ENCODE measurements at places on chromosomes 12 and 14. TPM values are rescaled to one million over a fixed set of nuclear protein-coding genes. Genes with fewer than 3 reads are reported as not detected.

DNA sequence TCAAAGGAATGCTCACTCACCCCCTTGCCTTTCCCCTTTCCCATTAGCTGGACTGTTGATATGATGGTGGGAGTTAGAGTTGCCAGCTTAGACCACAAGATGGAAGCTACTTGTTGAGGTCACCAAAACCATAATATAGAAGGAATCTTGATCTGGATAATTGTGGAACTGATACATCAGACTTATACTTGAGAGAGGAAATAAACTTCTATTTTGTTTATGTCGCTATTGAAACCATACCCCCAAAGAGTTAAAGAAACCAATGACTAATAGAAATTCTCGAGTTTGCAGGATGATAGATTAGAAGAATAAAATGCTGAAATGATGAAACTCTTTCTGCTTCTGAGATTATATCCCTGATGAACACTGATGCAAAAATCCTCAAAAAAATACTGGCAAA is 37.9 kb downstream of the TDG start:
- DNase-seq: no peak

DNA sequence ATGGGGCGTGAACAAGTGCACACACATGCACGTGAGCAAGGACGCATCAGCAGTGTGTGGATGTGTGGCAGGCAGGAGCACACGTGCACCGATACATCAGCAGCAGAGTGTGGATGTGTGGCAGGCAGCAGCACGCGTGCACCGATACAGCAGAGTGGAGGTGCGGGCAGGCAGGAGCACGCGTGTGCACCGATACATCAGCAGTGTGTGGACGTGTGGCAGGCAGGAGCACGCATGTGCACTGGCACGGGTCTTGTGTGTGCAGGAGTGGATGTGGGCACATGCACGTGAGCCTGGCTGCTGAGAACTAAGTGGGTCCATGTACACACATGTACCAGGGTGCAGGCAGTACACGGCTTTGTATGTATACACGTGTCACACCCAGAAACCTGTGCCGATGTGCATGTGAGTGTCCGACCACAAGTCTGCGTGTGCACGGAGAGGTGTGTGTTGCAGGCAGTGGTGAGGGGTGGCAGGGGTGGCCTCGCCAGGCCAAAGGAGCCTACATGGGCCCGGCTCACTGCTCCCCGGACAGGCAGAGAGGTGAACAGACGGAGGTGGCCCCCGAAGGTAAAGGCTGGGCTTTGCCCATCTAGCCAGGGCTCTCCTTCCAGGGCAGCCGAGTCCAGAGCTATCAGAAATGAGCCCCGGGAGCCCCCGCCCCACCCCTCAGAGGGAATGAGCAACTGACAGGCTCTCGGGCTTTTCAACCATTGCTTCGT is 53.9 kb downstream of the RFLNA start:
- DNase-seq: no peak

DNA sequence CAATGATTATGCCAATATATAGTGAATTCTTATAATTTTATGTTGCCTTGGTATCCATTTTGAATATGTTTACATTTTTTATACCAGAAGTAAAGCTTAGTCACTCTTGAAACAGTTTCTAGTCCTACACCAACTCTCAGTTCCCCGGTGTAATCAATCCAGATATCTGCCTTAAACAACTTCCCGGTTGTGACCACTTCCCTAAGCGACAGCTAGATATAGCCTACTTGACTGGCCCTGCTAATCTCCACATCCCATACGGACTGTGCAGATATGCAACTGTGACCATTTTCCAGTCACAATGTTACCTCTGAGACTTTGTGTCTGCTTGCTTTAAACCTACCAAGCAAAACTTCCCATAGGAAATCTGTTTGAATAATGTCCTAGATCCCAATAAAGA is 1551.5 kb upstream of the SEL1L start:
- no peak for DNase-seq

GRCh38 chr12:83622205-83622604 is 935.5 kb downstream of the TMTC2 start:
- no peak for DNase-seq

GRCh38 chr14:99794151-99794780 is 1.1 kb downstream of the EML1 start:
- no peak for DNase-seq

DNA sequence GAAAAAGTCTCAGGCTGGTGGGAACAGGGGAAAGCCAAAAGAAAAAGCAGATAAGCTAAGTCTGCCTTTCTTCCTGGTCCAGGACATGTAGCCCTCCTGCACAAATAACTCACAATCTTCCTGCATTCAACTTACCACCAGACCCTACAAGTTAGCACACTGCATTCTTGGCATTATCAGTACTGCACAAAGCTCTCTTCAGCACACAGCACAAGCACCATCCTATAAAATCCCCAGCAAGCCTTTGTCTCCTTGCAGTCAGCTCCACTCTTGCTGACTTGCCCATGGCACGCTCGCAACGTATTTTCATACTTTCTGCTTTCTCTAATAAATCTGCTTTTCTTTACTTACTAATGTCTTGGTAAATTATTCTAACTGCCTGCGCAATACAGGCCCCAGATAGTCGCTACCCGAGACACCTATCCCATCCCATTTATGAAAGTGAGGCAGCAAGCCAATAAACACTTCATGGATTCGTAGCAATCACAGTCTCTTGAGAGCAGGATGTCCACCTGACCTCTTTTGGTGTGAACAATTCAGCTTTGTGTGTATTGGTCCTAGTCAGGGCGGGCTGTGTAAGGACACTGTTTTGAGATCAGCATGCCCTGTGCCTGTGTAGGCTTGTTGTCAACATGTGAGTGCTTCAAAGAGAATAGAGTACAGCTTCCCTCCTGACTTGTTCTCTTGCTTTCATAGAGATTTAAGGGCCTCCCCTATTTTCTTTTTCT is 49.0 kb downstream of the TMEM117 start:
- no peak for DNase-seq

DNA sequence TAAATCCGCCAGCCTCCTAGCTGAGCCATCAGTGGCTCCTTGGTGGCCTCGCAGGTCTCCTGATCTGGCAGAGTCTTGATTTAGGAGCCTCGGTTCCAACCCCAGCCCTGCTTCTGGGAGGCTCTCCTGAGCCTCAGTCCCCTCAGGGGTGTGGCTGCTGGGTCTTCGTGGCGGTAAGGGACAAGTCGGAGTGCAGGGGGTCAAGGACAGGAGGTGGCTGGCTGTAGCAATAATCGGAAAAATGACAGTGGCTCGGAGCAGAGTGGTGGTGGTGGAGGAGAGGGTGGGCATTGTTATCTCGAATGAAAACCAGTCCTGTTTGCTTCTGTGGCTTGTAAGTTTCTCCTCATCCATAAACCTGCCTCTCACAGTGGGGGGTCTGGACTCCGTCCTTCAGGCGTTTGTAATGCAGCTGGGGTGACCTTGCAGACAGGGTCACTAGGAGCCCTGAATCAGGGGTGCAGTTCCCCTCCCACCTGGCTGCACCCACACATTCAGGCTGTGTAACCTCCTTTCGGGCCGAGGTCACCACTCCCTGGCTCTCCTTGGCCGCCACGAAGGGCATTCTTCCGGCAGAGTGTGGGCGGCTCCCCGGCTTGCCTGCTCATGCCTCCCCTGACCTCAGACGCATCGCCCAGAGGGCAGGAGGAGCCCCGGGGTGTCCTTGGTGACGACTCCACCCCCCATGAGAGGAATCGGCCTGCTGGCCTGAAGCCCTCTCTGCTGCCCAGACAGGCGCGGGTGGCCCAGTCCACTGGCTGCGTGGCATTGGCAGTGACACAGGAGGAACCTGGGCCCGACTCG is 8.1 kb downstream of the BCL7A start:
- no peak for DNase-seq

- DNase-seq: no peak
These were observed 139.6 kb downstream of the PRKCH start for GRCh38 chr14:61460718-61461611.

DNA sequence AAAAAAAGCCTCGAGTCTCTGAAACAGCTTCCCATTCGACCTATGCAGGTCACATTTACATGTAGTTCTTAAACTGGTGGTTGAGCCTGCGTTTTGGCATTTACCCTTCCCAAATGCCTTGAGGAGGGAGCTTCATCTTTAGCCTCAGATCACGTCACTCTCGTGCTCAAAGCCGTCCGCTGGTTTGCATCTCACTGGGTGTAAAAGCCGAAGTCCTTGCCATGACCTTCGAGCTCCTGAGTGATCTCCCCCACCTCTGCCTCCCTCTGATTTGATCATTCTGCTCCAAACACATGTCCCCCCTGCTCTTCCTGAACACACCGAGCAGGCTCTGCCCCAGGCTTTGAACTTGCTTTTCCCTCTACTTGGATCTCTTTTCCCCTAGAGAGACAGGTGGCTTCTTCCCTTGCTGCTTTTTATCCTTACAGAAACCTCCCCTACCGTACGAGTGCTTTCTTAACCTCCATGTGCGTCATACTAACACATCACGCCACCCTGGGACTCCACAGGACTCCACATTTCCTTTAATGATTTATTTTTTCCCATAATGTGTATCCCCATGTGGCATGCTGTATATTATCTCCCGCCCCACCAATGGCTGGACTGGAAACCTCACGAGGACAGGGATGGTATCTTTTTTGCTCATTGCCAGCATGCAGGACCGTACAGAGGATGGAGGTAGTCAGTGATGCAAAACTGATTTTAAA is 610.7 kb downstream of the VRK1 start:
- no peak for DNase-seq

- DNase-seq: no peak
These were observed 101.0 kb upstream of the PTPRR start for GRCh38 chr12:71021491-71021890.

DNA sequence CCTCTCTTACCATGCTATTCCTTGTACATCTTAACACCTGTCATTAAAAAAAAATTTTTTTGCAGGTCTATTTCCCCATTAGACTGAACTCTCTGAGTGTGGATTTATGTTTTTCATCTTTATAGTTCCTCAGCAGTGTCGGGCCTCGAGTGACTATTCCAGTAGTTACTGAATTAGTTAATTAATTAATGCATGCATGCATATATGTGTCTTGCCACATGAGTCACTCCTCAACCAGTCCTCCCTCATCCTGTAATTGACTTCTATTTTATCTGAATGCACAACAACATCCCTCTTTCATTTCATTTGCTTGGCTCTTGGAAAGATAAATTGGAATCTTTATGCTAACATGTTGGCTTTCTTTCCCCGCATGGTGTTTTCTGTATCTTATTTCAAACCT is 35.6 kb downstream of the ERG28 start:
- DNase-seq: no peak

- DNase-seq: no peak
These were observed 390.0 kb downstream of the AEBP2 start for GRCh38 chr12:19829100-19829853.

DNA sequence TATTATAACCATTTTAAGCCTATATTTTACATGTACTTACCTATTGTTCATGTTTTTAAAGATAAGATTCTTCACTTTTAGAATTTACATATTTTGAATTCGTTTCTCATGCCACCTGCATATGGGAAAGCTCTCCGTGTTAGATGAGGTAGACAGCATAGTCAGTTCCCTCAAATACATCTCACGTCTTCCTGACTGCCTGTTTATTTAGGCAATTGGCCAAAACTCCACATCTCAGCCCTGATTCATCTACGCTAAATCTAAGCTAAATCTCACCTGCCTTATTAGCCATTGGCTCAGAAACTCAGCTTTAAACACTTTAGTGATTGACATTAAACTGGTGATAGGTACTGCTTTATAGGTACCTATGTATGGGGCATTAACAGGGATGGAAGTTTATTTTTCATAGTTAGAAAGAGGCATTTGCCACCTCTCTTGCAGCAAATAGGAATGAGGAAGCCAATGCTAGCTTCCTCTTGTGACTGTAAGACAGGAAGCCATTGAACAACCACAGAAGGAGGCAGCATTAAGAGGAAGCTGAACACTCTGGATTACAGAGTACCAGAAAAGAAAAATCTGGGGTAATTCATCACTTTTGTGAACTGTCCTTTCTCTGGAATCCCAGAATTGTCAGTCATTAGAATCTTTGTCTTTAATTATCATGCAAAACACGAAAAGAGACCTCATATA is 111.9 kb downstream of the LRFN5 start:
- DNase-seq: no peak

DNA sequence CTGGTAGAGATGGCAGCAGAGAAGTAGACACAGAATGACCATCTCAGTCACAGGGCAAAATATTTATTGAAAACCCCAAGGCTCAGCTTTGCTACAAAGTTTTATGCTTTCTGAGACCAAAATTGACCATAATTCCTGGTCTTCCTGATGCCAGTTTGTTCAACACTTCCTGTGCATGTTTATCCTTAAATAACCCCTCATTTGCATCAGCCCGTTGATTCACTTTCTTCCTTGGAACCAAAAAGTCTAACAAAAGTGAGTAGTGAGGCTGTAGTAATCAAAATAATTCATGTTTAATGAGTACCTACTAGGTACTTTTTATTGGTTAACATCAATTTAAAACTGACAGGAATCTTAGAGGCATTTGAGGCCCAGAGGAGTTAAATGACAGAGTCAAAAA is 51.7 kb downstream of the TRHDE start:
- no peak for DNase-seq

DNA sequence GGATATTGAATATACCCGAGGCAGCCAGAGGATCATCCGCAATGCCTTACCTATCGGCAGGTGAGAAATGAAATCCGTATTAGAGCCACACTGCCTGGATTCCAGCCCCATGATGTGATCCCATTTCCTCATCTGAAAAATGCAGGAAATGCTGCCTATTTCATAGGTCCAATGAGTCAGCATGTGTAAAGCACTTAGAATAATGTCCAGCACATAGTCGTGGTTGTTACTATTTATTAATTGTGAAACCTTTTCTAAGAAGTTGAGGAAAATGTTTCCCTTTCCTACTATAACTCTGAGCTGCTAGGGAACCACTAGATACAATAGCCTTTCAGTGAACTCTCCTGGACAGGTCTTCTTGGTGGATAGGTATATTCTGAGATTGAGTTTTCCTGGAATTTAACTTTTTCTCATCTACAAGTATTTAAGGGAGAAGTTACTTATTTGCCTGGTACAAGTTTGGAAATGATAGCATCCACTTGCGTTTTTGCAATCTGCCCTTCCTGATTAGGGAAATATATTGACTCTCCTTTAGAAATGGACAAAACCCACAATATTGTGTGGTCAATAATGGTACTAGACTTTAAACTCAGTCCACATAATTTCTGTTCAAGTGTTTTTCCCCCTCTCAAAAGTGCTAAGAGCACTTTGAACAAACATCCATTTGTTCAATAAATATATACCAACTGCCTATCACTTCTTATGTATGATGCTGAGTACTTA is 12.2 kb downstream of the POLR3B start:
- DNase-seq: no peak

IRAK3 gene
- polyA plus RNA-seq: 3.2 TPM

MIPOL1 gene
- 13.0 TPM for polyA plus RNA-seq

KRT2 gene
- polyA plus RNA-seq: not detected

GPR137C gene
- polyA plus RNA-seq: 8.2 TPM

PTCSC3 gene
- polyA plus RNA-seq: not detected

SERPINA10 gene
- 0.11 TPM for polyA plus RNA-seq

TCL1A gene
- 1.1 TPM for polyA plus RNA-seq

TAS2R20 gene
- 4.0 TPM for polyA plus RNA-seq

PARPBP gene
- polyA plus RNA-seq: 12.7 TPM

PA2G4 gene
- polyA plus RNA-seq: 171 TPM

NRDE2 gene
- 19.5 TPM for polyA plus RNA-seq

CELA1 gene
- polyA plus RNA-seq: not detected

Data from renal cortex interstitium (tissue), 15 donors.